ENCODE measurements at places on chromosomes 1 and 21. TPM values are rescaled to one million over a fixed set of nuclear protein-coding genes. Genes with fewer than 3 reads are reported as not detected.

Gene FAM163A
- polyA plus RNA-seq = 0.85 TPM

Gene PLA2G2D
- 0.10 TPM for polyA plus RNA-seq

Gene ZNF683
- polyA plus RNA-seq = not detected

Gene S100A7
- polyA plus RNA-seq = not detected

Gene CCNL2
- polyA plus RNA-seq = 206 TPM

Gene CFAP141
- not detected for polyA plus RNA-seq

Gene INPP5B
- polyA plus RNA-seq = 17.0 TPM

Gene OR10T2
- not detected for polyA plus RNA-seq

Gene INKA2
- polyA plus RNA-seq = 3.8 TPM

GRCh38 chr1:186442651-186443375 is 18.1 kb downstream of the PDC start:
- DNase-seq = no peak

GRCh38 chr1:71831646-71832045 is 450.7 kb downstream of the NEGR1 start:
- no peak for DNase-seq

DNA sequence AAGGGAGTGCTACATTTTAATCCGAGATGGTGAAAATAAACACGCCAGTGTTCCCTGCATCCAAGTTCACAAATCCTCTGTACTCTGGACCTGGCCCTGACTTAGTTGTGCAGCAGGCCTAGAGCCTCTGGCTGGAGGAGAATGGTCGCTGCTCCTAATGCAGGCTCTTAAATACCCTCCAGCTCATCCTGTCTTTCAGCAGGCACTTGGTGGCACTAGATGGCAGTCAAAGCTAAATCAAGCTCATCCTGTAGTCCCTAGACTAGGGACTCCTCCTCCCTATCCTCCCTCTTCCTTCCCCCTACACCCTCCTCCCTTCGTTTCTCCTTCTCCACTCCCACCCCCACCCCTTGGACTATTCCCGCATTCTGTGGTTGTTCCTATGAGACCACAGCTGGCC is 41.6 kb upstream of the MTR start:
- DNase-seq = no peak

GRCh38 chr1:13662493-13662892 is 37.5 kb upstream of the PRDM2 start:
- DNase-seq = no peak

GRCh38 chr1:3342960-3343359 is 111.5 kb upstream of the ARHGEF16 start:
- DNase-seq = no peak

DNA sequence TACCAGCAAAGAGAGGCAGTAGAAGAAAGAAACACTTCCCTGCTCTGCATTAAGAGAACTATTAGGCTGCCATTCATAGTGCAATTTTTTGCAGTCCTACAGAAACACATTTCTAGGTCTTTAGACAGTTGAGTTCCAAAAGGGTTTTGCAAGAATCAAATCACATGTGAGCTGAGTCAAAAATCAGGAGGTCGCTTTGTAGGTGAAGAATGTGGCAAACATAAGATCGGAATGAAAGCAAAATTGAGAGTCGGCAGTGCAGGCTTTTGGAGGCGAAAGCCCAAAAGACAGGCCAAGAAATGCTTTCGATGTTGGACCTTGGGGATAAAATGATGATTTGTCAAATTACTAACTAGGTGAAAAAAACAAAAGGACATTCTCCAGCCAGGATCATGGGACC is 213.5 kb upstream of the NRIP1 start:
- DNase-seq = no peak

- no peak for DNase-seq
Measured at GRCh38 chr1:93000751-93001175, 39.5 kb upstream of the DIPK1A start.

- DNase-seq = no peak
Measured at GRCh38 chr1:230074270-230074669, 7.2 kb downstream of the GALNT2 start.

GRCh38 chr1:39835110-39835509 is 46.4 kb upstream of the BMP8B start:
- DNase-seq = no peak

GRCh38 chr1:219568733-219569132 is 44.2 kb downstream of the ZC3H11B start:
- no peak for DNase-seq

DNA sequence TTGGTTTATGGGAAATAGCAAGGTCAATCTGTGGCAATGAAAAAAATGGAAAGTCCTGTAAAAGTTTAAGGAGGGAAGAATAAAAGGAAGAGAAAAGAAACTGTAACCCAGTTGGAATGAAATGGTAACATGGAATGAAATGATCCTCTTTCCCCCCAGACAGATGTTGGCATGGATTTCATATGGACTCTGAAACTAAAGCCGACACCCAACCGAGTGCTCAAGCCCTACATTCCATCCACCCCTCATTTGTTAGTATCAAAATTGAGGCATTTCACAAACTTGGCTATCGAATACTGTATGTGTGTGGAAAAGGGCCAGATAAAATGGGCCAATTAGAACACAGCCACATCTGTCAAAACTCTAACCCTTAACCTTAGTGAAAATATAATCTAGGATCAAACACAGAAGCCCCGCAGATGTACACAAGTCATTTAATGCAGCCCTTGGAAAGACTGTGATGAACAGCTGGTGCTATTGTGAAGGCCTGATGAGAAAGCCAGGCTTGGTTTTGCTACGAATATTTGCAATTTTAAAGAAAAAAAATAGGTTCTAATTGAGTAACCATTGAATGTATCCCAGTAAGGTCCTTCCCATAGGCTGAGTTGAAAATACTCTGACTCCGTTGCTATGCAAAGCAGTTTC is 72.6 kb upstream of the RGL1 start:
- DNase-seq = no peak

DNA sequence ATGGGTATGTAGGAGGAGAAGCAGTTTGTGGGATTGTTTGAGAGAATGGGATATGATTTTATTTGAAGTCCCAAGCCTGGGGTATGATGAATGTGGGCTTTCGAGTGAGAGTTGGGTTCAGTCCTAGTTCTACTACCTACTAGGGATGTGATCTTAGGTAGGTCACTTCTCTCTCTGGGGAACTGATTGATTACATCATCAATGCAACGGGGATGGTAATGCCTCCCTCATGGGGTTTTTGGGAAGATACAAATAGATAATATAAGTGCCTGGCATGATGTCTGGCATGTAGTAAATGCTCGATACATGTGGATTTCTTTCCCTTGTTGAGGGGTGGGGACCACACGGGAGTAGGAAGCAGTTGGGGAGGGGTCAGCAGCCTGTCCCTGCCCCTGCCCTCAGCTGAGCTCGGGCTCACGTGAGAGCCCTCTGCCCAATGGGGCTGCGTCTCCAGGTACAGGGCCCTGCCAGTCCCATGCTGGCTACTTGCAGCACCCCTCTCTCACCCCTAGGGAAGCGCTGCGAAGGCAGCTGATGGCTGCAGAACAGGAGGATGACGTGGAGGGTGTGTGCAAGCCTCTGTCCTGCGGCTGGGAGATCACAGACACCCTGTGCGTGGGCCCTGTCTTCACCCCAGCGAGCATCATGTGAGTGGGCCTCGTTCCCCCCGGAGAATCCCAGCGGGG is 38.7 kb downstream of the AZIN2 start:
- no peak for DNase-seq

DNA sequence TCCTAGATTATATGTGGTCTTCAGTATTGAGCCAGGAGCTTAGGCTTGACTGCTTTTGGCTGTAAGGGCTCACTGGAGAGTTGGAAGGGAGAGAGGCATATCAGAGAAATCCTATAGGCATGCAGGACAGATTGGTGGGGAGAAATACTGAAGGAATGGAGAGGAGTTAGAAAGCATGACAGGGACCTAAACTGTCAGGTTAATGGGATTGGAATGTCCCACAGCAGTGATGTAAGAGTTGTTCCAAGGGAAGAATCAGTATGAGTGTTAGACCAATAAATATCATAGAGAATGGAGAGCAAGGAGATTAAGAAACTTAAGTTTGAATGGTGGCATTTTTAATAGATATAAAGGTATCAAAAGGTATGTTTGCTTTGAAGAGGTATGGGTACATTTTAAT is 39.7 kb downstream of the SLC35A3 start:
- DNase-seq = no peak

DNA sequence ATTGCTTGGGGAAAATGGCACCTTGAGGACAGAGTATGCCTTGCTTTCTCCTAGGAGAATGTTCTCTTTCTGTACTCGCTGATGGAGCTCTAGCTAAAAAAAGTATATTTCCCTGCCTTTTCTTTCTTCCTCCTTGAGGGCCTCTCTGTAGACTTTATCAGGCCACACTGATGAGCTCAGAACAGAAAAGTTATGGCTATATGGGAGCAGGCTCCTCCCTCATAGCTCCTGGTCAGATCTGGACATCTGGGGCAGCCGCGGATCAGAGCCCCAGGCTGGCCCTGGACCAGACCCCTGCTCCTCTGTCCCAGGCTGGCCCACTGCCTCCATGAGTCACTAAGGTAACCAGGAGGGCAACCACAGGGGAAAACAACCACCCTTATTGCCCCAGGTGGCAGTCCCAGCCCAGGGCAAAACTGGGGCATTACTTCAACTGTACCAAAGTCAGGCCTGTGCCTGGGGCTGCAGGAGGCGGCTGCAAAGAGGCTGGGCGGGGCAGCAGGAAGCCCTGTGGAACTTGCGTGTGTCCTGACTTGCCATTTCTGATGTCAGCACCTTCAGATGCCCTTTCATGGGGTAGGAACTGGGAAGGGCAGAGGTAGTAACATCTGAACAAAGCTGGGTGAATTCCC is 26.3 kb upstream of the ZNF648 start:
- no peak for DNase-seq

- DNase-seq = no peak
Measured at GRCh38 chr1:108107658-108108057, 92.5 kb downstream of the SLC25A24 start.

DNA sequence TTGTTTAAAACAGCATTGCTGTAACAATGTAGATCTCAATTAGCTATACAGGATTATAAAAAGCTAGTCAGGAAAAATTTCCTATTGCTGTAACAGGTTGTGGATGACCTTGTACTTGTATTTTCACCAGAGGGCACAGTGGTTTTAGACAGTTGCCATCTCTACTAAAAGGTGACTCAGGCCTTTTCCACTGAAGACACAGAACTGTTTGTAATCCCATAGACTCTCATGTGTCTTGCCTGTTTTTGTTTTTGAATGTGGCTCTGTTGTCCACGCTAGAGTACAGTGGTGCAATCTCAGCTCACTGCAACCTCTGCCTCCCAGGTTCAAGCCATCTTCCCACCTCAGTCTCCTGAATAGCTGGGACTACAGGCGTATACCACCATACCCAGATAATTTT is 5.9 kb downstream of the MTFR1L start:
- no peak for DNase-seq

- no peak for DNase-seq
Measured at GRCh38 chr1:206022766-206023165, 929 bp downstream of the CTSE start.

- no peak for DNase-seq
Measured at GRCh38 chr1:93549131-93549530, 101.2 kb downstream of the FNBP1L start.

DNA sequence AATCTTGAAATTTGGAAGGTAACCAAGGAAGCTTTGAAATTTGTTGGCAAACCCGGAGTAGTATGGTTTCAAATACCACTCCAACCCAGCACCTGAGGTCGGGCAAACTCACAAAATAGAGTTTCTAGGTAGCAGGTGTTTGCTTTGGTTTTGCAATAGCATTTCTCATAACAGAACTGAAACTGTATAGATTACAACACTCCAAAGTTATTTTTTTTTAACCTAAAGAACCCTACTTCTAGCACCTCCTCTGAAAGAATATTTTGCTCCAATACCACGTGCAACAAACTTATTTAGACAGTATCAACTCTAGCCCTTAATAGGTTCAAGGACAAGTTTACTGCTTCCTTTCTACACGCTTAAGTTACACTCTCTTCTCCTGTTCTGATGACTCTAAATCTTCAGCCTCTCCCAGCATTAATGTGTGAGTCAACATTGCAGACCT is 178.5 kb upstream of the FMN2 start:
- DNase-seq = no peak

DNA sequence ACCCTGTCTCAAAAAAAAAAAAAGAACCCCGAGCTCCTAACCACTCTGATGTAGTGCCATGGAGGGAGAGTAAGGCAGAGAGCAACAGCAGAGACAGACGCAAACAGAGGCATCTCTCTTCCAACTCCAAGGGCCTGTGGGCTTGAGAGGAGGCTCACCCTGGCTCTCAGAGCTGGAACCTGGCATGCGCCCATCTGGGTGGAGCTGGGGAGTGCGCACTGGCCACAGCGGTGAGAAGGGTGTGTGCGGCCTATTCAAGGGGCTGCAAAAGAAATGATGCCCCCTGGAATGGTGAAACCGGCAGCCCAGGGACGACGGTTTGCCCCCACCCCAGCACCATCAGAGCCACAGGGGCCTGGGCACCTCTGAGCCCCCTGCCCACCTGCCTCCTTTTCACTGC is 17.6 kb downstream of the COL8A2 start:
- no peak for DNase-seq

DNA sequence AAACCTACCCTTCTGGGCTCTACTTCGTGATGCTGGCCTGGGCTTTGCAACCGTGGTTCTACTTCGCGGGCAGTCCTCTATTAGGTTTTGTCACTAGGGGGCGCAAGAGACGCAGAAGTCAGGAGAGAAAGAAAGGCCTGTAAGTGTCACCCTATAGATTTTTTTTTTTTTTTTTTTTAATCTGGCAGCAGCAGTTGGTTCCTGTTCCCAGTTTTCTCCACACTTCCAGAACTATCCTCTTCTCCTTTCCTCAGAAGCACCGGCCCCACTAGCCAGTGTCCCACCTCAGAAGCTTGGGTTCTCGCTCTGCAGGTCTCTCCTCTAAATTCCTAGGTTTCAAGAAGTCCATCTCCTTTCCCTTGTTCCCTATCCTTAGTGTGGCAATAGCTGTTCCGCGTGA is 9.1 kb upstream of the LCE2D start:
- peak; percentile 25 for DNase-seq

DNA sequence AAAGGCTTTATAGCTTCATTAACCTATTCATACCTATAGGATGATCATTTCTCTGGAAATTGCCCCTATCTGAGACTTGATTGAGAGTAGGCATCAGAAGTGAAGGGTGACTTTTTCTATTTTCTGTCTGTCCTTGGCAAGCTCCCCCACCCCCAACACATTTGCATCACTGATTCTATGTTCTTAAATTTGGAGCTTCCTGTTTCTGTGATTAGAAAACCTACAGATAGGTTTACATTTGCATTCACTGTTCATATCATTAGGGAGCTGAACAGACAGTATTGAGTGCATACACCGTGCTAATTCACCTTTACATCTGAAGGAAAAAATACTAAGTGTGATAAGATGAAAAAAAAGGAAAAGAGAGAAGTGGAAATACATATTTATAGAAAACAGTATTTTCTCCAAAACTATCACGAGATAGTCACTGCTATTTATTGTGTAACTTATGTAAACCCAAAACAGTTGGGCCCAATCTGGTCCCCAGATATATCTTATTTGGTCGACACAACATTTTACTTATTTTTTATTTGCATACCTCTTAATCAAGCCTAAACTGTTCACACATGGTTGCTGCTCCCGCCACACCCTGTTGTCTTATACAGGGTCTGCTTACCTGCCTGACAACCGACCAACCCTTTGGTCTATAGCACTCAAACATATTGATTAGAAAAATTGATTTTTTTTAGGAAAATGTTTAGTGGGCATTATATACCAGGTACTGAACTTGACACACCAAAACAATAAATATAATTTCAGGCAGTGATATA is 218.8 kb downstream of the NTNG1 start:
- no peak for DNase-seq
